Foreskin keratinocyte (primary cell): ENCODE measurements at places on chromosomes 5 and 9. TPM values are rescaled to one million over a fixed set of nuclear protein-coding genes. Genes with fewer than 3 reads are reported as not detected.

DNA sequence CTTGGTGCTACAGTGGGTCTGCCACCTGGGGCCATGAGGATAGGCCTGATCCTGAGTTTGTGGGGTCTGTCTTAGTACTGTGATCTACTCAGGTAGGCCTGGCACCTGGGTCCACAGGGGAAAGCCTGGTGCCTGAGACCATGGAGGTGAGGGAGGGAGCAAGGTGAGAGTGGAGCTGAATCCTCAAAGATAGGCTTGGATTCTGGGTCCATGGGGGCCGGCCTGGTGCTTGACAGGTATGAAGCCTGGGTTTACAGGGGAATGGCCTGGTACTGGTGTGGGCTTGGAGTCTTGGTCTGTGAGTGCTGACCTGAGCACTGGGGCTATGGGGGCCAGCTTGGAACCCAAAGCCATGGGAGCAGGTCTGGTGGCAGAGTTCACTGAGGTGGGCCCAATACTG, 439.2 kb upstream of the SMARCA2 start:
- no peak for DNase-seq

- no peak for DNase-seq
Observed at GRCh38 chr5:96459313-96460121, 26.5 kb upstream of the PCSK1 start.

DNA sequence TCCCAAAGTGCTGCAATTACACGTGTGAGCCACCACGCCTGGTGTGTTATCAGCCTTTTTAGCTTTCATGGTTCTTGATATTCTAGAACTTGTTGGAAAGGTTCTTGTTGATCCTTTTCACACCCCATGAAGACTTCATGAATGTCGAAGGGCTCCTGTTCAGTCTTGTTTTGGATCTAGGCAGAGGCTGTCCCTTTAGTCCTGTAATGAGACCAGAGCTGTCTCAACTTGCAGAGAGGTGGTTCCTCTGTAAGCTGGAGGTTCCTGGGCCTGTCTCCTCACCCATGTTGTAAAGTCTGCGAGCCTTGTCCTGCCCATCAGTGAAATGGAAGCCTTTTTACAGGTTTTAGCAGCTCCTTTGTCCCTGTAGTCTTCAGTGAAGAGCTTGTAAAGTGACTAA, 38.2 kb downstream of the PRRC2B start:
- DNase-seq = peak; percentile 92

GRCh38 chr5:4642525-4642924, 497.6 kb upstream of the ADAMTS16 start:
- DNase-seq = no peak

GRCh38 chr5:76069061-76069735, 14.0 kb upstream of the SV2C start:
- no peak for DNase-seq

DNA sequence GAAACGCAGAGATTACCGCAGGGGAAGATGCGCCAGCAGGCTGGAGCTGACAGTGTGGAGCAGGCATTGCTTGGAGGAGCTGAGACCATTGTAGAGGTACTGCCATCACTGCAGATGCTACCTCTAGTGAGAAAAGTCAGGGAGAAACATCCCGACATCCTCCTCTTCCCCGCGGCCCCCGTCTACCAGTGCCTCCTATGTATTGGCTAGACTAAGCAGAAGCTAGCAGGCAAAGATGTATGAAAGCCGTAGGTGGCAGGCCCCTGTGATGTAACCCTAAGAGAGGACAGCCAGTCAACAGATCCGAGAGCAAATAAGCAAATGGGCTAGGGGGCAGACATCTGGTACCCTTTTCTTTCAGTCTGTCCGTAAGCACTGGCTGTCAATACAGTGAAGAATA, 115.5 kb upstream of the ACTBL2 start:
- no peak for DNase-seq

DNA sequence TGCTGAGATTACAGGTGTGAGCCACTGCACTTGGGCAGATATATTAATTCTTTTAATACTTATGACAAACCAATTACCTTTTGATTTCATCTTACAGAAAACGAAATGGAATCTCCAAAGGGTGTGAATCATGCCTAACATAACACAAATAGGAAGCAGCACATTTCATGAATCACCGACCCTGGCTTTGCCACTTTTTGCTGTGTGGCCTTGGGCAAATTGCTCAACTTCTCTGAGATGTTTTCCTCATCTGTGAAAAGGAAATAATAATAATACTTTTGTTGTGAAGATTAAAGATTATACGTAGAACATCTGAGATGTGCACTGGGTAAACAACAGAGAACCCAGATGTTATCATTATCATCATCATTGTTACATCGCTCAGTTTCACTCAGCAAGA, 50.7 kb upstream of the FREM1 start:
- DNase-seq = no peak

GRCh38 chr9:121357011-121357410, 13.0 kb downstream of the STOM start:
- no peak for DNase-seq

DNA sequence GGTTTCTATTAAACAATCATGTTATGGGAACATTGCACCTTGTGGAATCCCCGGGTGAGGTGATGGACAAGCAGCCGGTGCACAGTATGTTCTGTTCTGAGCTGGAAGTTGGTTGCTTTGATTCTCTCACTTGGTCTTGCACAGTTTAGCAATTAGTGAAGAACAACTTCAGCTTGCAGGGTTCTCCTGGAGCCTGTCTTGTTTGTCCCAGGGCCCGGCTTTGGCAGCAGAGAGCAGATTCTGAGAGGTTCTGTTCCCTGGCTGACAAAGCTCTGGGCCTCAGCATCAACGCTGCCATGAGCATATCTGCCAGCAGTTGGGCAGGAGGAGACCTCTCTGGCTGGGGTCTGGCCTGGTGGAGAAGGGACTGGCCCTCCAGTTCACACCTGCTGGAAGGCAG, 16.9 kb downstream of the GADD45G start:
- no peak for DNase-seq

DNA sequence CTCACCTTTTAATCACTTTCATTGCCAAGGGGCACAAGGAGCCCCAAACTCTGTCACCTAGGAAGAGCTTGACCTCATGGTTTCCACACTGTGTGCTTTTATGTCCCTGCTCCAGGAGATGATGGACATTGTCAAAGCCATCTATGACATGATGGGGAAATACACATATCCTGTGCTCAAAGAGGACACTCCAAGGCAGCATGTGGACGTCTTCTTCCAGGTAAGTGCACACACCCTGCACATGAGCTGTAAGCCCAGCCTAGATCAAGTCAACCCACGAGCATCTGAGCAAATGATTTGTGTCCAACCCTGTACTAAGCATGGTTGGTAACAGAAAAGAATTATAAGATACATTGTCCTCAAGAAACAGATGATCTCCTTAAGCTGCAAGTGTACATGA, 50.8 kb upstream of the GABRP start:
- DNase-seq = no peak

DNA sequence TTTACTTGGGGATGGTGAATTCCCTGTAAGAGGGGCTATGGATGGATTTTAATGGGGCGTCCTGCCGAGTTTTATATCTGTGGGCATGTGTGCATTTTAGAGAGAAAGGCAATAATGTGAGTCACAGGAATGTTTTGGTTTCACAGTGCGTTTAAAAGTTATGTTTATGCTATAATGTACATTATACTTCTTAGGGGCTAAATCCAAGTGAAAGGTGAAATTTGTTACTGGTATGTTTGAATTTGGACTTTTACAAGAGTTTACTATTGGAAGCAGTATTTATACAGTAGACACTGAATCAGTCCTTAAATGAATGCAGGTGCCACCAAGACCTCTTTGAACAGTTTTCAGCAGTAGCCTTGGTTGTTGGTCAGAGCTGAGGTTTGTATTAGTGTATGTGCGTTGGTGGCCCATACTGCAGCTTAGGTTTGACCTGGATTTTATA, 5.6 kb downstream of the JMY start:
- no peak for DNase-seq

Gene FYB1
- total RNA-seq = not detected in 2 replicates

- no peak for DNase-seq
Observed at GRCh38 chr9:117093891-117094844, 320.7 kb downstream of the ASTN2 start.

DNA sequence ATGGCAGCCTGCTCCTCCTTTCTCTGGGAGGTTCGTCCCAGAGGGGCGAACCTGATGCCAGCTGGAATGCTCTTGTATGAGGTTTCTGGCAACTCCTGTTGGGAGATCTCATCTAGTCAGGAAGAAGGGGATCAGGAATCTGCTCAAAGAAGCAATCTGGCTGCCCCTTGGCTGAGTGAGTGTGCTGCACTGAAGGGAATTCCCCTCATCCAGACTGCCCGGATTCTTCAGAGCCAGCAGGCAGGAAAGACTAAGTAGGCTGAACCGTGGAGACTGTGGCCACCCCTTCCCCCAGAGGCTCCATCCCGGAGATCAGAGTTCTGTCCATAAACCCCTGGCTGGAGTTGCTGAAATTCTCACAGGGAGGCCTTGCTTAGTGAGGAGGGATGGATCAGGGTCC, 476.0 kb downstream of the CSNK1G3 start:
- DNase-seq = no peak

Gene OR13C3
- total RNA-seq = not detected in 2 replicates

Gene DMGDH
- 0.07 and 0.17 TPM in 2 replicates for total RNA-seq
